ENCODE measurements at places on chromosomes 11 and 22.

GRCh38 chr11:1084561-1085439 is 10.1 kb downstream of the MUC2 start:
- DNase-seq: no peak

- DNase-seq: no peak
Measured at GRCh38 chr11:126764231-126764630, 236.3 kb downstream of the KIRREL3 start.

GRCh38 chr11:57237204-57237681 is at the start of gene APLNR:
Gene APLNR, minus strand, starts transcription at chr11:57237250. Its CDS starts 246 bp downstream, at chr11:57237004.
- DNase-seq: no peak

DNA sequence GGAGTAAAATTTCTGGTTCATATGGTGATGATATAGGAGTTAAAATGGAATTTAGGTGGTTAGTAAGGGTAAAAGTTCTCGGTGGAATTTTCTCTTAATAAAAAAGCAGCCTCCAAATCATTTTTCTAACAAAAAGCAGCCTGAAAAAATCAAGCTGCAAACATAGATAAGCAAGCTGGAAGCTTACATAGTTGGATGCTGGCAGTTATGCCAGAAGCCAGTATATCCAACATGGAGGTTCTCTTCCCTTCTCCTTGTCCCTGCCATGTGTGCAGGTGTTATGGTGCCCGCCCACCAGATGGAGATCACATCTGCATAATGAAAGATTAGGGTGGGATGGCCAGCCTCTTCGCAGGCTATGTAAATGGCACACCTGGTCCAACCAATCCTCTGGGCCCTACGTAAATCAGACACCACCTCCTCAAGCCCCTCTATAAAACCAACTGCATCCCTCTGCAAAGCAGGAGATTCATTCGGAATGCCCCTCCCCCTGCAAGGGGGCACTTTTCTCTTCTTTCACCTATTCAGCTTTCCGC is 22.4 kb downstream of the PIWIL3 start:
- DNase-seq: no peak

DNA sequence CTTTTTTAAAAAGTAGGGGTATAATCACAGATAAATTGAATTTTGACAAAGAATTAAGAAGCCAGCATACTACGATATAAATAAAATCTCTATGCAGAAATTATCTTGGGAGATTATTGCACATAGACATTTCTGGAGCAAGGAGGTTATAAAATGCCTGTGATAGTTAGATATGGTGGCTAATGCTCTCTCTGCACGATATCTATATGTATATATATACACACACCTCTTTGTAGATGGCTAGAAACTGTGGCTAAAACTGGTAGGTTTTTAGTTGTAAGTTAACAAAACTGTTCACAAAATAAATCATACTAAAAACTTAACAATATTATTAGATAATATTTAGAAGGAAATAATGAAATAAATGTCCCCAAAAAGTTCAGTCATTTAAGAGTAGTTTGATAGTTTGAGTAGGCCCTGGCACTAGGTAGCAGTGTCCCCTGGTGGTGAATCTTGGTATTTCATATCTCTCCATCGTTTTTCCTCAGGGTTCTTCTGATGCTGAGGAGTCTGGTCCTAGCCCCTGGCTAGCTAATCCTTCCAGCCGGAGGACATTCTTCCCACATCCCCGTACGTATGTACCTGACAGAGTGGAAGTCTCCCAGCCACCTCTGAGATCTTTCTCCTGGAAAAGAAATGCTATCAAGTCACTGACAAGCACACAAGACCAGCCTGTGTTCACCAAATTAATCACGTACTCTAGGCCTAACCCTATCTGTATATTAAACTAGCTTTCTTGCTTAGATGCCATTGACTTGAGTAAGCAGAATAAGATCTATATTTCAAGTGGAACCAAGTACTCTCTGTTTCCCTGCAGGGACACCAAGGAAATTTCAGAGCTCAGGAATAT is 32.2 kb downstream of the ART5 start:
- peak; percentile 40 for DNase-seq

DNA sequence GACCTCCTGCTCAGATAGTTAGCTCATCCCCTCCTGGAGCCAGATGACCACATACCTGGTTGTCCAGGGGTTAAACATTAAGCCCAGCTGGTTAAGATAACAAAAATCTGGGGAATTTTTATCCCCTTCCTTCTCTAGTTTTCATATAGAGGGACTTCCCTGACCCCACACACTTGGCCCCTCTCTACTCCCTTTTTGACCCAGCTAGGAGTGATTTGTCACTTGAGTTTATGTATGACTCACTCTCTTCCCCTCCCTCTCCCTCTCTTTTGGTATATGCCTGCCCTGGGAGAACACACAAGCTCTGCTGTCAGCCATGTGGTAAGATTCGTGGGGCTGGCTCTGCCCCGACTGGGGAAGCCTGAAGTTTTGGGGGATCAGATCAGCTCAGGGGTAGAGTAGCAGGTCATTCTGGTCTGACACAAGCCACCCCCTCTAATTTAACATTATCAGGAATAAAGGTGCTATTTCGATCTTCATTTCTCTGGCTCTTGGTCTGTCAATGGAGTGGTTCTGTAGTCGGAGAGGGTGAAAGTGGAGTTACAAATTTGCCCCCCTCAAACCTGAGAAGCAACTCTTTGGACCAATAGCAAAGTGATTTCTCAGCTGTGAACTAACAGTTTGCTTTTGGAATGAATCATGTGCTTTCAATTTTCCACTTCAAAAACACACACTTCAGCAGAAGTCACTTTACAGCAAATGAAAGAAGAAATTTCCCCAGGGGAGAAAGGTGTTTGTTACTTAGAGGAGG is 415.3 kb upstream of the CADM1 start:
- no peak for DNase-seq

DNA sequence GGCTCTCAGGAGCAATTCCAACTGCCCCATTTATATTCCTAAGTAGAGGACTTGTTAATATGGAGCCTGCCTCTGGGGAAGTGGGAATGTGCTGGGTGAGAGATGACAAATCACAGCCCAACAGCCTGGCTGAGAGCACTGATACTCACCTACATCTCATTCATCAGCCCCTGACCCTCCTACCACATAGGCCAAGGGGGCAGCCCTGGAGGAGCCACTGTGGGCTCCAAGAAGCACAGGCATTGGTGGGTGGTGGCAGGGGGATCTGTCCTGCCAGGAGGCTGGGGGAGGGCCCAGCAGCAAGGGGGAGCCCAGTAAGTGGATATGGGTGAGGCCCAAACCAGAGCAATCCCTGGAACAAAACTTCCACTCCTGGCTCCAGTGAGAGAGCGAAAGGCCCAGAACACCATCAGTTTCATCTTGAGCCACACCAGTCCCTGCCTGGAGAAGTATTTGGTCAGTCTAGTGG is 79.7 kb downstream of the BUD13 start:
- no peak for DNase-seq

- no peak for DNase-seq
Measured at GRCh38 chr22:43996170-43996980, 27.7 kb upstream of the PARVB start.

DNA sequence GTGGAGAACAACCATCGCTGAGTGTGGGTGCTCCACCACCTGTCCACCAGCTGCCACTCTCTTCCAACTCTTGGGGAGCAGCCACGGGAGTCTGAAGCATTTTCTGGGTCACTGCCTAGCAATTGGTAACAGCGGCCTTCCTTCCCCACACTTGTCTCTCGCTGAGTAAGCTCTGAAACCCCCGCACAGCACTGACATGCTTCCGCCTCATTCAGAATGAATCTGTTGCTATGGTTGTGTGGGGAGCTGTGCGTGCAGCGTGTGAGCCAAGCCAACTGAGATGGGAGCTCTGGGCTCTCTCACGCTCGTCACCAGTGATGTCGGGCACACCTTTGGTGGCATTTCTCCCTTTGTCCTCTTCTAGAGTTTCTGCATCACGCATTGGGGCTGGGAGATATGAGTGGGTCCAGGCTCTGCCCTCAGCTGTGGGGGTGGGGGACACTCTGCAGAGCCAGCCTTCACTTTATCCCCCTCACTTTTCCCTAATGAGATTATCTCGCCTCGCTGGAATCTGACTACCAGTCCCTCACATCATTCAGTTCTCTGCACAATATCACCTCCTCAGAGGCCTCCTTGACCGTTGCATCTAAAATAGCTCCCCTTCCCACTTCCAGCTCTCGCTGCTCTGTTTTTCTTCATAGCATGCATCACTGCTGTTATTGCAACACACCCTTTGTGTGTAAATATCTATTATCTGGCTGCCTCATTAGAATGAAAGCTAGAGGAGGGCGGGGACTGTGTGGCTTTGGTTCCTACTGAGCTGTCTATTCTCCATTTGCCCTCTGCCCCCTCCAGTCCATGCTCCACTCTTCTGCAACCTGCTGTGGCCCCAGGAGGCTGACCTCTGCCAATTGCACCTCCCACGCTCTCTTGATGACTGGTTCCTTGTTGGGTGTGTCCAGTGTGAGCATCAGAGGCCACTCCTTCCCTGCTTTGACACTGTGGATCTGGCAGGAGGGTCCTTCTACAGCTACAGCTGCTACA is 569.9 kb upstream of the CADM1 start:
- DNase-seq: no peak

- no peak for DNase-seq
Measured at GRCh38 chr11:76592961-76593360, 77.6 kb downstream of the LRRC32 start.

GRCh38 chr11:100673063-100673462 is 14.0 kb upstream of the ARHGAP42 start:
- DNase-seq: no peak

DNA sequence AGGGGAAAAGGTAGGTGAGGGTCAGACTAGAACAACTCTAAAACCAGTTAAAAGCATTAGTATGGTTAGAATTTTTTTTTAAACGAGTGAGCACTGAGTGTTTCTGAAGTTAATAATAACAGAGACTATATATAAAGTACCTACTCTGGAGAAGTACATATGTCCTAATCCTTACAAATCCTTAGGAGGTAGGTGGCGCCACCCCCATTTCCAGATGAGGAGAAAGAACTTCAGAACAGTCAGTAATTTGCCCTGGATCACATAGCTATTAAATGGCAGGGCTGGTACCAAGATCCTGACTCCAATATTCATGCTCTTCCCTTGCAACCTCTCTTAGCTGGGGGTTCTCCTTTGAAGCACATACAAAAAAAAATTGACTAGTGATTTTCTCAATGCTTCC is 80.5 kb downstream of the CLPB start:
- no peak for DNase-seq

DNA sequence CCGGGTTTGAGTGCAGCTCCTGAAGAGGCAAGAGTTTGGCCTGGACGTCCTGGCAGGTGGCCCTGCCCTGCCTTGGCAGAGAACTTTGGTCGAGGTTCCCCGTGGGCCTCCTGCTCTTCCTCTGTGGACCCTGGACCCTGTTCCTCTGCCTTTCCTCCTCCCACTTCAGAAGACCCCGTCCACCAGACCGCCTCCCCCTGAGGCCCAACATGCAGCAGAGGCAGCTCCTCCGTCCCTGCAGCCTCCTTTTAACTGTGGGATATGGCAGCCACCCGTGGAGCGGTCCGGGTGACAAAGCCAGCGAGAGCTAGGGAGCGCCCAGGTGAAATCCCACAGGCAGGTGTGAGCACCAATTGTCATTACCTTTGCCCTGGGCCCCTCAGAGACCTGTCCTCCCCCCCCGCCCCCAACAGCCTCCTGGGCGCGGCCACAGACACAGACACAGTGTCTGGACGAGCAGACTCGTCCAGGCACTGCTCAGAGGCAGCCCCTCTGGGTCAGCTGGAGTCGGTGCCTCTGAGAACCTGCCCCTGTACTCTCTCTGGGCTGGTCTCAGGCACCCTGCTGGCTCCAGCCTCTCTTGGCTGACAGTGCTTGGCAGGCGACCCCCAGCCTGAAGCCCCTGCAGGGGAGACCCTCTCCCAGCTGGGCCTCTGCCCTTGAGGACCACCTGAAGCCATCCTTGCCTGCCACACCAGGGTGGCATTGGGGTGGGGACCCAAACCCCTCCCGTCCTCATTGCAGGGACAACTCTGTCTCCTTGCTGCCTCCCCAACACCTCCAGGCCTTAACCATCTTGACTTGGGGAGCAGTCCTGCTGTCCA is 4.1 kb upstream of the PTDSS2 start:
- no peak for DNase-seq

- peak; percentile 33 for DNase-seq
Measured at GRCh38 chr22:41925783-41926460, 684 bp downstream of the TNFRSF13C start.

- DNase-seq: peak; percentile 57
Measured at GRCh38 chr11:6705905-6706535, 22.9 kb upstream of the MRPL17 start.

GRCh38 chr22:48923165-48923865 is 904.4 kb downstream of the BRD1 start:
- DNase-seq: peak; percentile 86

DNA sequence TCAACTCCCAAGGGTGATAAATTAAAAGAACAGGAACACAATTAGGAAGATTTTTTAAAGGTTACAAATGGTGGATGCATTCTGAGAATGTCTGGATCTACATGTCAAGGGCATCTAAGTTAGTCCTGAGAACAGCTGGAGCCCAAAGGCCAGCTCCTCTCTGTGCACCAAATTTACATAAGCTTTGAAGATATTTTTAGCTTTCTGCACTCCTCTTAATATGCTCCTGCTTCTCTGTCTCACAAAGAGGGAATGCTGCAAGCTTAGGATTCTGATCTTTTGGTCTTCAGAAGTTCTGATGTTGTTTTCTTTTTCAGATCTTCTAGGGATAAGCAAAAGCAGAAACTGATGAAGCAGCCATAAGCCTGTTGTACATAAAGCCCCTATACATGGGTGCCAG is 309.8 kb upstream of the NCAM1 start:
- DNase-seq: no peak

DNA sequence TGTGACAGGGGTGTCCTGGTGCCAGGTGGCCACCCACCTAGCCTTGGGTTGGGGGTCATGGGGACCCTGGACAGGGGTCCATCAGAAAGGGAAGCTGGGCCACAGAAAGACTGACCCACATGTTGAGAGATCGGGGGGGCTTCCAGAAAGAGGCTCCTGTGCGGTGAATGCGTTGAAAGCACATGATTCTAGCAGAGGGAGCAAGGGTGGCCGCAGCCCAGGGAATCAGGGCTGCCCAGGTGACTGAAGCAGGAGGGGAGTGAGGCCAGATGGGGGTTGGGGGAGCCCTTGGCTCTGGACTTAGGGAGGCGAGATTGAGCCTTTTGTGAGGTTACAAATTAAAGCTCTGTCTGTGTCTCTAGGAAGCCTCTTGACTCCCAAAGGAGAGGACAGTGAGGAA is 80.7 kb downstream of the MORC2 start:
- no peak for DNase-seq

DNA sequence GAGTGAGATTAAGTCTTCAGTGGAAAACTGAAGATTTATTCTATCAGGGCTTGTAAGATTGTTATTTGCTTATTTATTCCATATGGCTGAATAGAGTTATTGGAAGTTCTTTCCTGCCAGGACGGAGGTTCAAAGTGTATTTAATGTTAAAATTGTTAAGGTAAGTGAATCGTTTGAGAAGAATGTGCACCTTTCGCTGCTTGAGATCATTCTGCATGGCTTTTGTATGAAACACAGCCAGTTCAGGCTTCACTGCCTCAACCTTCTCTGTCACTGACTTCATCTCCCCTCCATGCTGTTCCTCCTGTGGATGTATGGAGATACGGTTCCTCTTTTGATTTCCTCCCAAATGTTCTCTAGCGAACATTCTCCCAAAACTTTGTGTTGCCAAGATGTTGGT is 19.2 kb upstream of the OR51L1 start:
- no peak for DNase-seq

GRCh38 chr11:113874581-113875233 is 665 bp downstream of the USP28 start:
- no peak for DNase-seq

- no peak for DNase-seq
Measured at GRCh38 chr22:27329966-27330645, 471.4 kb downstream of the MN1 start.

GRCh38 chr11:78038697-78039313 is 15.7 kb upstream of the KCTD14 start:
- DNase-seq: no peak

- DNase-seq: no peak
Measured at GRCh38 chr11:33690290-33691065, 10.1 kb downstream of the C11orf91 start.
